IMR-90 (cell line): ENCODE measurements at places on chromosomes 2 and 18. TPM values are rescaled to one million over a fixed set of nuclear protein-coding genes. Genes with fewer than 3 reads are reported as not detected.

- DNase-seq: peak; percentile 33
Measured at GRCh38 chr18:58325494-58325893, 281.5 kb downstream of the NEDD4L start.

RAB17 gene
- total RNA-seq: not detected in 2 replicates

LPIN1 gene
- 21.3 and 21.7 TPM in 2 replicates for total RNA-seq

RASGRP3 gene
- total RNA-seq: 2.5 and 3.0 TPM in 2 replicates

- DNase-seq: no peak
Measured at GRCh38 chr2:11144077-11144737, 11.1 kb upstream of the SLC66A3 start.

DNA sequence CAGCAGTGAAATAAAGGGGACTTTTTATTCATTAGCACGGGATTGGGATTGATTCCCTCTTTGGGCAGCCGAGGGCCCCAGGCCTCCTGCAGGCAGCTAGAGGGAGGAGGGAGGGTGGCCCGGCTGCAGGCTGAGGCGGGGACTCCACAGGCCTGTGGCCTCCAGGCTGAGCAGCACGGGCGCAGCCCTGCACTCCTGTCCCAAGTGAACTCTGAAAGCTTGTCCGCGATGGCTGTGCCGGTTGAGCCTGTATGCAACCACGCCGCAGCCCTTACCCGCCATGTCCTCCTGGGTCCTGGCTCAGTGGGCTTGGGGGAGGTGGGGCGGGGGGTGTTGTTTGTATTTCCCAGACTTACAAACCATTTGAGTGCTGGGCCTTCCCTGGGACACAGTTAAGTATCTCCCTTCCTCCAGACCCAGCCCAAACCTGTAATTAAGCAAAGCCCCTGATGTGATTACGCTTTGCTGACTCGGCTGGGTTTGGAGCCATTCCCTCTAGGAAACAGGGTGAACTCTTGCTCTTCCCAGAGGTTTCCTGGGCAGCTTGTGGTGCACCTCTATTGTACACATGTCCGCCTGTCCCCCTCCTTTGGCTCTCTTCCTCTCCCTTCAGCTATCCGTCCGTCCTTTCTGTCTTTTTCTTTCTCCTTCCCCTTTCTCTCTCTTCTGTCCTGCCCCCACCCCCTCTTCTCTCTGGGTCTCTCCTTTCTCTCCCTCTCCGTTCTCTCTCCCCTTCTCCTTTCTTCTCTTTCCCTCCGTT, 5.3 kb downstream of the GLI2 start:
- DNase-seq: peak; percentile 41

POTEE gene
- not detected in 2 replicates for total RNA-seq

DNA sequence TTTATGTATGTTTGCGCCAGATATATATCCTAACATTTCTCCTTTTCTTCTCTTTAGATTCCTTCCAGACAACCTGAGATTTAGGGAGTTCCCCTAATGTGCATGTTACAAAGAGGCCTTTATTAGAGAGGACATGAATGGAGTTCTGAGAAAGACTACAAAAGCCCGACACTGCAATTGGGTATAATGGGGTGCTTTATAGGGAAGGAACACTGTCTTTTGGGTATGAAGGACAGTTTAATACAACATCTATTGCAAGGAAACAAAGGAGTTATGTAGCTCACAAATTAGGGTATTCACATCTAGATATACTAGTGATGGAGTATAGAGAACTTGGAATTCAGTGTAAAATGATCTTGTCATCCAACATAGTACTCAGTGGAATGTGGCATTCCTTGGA, 383.8 kb downstream of the FIGN start:
- DNase-seq: no peak

DNA sequence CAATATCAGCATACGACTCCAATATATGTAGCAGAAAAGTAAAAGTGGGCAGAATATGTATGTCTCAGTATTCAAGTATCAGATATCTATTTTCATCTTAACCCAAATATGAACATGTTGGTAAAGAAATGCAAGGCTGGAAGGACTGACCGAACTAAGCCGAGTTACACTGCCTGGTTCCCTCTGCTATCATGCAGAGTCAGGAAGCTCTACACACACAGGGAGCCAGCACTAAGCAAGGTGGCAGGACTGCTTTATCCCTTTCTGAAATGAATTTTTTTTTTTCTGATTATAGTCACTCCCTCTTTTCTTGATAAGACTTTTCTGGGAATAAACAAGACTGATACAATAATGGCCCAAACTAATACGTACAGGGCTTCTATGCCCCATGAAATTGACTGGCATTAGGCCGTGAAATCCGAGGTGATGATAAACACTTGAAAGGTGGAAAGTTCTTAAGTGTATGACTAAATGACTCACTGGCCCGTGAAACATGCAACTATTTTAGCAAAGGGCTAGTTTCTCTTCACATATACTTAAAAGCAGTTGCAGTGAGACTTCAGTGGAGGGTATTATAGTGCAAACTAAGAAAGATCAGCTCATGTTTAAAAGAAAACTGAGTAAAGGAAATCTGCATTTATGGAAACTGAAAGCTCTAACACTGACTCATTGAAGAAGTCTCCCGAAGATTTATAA, 14.9 kb downstream of the DPP4 start:
- DNase-seq: peak; percentile 42

- DNase-seq: no peak
Measured at GRCh38 chr2:205585449-205586383, 96.6 kb upstream of the NRP2 start.

IL36G gene
- not detected in 2 replicates for total RNA-seq

- DNase-seq: no peak
Measured at GRCh38 chr2:215787565-215788178, 225.7 kb downstream of the MREG start.

DNA sequence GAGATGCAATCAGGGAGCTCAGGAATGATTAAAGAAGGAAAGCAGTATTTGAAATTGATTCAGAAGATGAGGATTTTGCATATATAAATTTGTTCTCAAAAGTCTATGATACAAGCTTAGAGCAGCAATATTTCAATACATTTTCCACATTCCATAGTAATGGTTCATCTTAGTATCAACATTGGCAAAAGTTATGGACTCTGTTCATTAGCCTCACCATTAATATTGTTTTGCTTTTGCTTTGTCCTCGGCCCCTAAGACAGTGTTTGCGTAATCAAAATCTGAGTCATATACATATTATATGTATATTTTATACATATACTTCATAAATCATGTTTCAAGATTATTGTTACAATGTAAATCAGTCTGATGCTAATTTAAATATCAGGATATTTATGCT, 176.6 kb downstream of the CNTNAP5 start:
- DNase-seq: no peak
